EH (cell line): ENCODE measurements at places on chromosomes 1 and 21.

GRCh38 chr1:21647431-21648351 is 21.5 kb downstream of the RAP1GAP start:
- peak; percentile 81 for DNase-seq

GRCh38 chr1:19633106-19633505 is 11.0 kb upstream of the NBL1 start:
- no peak for DNase-seq

DNA sequence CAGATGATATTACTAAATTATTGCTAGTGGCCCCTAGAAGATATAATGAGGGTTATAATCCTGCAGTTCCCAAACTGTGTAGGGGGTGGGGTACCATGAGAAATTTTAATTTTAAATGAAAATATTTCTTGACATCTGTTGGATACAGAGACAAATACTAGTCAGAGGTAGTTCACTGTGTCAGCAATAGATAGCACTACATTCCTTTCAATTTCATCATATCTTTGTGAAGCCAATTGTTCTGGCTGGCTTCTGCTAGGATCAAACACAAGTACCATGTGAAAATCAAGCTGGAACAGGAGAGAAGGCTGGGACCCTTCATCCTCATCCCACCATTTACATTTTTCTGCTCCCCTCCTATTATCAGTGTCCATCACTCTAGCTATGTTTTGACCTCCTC is 208.1 kb downstream of the USH2A start:
- DNase-seq, result no peak

GRCh38 chr1:245019910-245020486 is 134.8 kb upstream of the KIF26B start:
- no peak for DNase-seq

- no peak for DNase-seq
Measured at GRCh38 chr1:98472878-98473277, 188.6 kb upstream of the SNX7 start.

GRCh38 chr1:76881762-76882161 is 14.5 kb downstream of the ST6GALNAC5 start:
- DNase-seq, result peak; percentile 48

DNA sequence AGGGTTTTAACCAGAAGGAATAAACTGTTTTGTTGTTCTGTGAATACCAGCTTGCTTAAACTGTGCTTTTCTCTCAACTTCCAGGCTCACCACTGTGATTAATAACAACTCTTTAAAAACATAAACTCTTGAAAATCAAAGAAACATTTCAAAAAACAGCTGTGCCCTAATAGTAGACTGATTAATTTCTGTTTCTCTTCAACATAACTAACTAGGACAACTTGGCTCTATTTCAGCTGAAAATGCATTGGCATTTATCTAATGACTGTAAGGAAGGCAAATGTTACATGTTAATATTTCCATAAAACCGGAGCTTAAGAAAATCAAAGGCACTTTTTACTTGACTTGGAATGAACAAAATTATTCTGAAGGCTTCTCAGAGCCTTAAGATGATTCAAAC is 656.1 kb upstream of the NEGR1 start:
- DNase-seq, result no peak

- DNase-seq, result peak; percentile 91
Measured at GRCh38 chr1:200317236-200317635, 92.6 kb downstream of the ZNF281 start.

DNA sequence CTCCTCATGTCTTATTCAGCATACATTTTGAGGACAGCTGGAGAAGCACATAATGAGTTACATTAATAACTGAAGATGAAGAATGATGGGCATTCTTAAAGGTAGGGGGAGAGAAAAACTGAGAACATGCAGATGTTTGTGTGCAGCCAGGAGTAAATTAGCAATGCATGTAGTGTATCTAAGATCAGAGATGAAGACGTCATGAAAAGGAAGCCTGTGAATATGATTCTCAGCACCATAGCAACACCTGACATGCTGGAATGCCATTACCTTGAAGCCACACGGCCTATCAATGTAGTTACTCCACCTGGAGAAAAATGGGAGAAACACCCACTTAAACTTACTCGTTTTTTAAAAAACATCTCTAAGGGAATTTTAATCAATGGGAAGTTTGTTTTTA is 607.1 kb downstream of the PTPRC start:
- DNase-seq, result no peak

DNA sequence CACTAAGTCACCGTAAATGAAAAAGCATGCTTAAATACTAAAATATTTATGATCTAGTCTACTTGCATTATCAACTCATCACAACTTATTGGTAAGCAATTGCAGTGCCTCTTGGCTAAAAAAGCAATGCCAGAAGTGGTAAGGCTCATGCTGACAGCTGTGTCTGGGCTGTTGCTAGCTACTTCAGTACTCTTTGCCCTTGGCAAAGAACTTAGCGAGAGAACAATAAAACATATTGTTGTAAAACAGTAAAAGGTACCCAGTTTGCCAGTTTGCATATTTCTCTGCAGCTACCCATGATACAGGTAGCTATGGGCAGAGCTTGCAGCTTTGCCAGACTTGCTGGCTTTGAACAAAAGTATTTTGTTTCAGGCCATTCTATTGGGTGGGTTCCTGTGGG is 73.1 kb downstream of the ATP6V1G3 start:
- no peak for DNase-seq

DNA sequence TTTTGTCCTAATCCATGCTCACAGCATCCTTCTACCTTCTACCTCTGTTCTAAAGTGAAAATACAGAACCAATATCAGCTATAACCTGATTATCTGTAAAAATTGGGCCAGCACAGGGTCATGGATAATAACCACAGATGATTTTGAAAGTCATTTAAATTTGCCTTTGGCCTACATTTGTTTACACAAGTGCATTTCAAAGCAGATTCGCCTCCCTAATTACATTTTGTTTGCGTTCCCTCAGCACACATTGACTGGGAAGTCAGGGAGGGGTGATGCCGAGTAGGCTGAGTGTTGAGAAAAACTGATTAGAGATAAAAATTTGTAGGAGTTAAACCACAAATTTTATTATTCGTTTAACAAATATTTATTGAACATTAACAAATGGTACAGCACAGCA is 19.2 kb upstream of the RGS8 start:
- DNase-seq, result no peak

DNA sequence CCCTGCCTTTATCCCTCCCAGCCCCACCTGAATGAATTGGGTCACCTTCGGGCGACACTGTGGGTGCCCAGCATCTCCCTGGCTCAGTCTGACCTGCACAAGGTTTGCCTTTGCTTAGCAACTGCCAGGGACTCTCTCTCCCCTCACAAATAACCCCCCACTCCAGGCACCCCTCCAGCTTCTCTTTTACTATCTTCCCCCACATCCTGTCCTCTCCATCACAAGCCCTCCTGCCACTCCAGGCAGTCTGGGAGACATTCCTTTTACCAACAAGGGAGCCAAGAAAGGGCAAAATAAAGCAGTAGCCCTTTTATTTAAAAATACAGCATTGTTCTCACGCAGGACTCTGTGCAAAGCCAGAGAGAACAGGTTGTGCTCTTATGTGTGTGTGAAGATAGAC is 23.9 kb downstream of the LGR6 start:
- DNase-seq, result no peak

GRCh38 chr1:2595261-2595811 is 8.8 kb downstream of the PRXL2B start:
- DNase-seq, result no peak

GRCh38 chr1:37424523-37424922 is 49.9 kb upstream of the ZC3H12A start:
- no peak for DNase-seq

- DNase-seq, result no peak
Measured at GRCh38 chr1:214086945-214087344, 99.2 kb downstream of the PROX1 start.

GRCh38 chr1:116253566-116254382 is 119.3 kb upstream of the ATP1A1 start:
- no peak for DNase-seq

GRCh38 chr1:173149887-173150286 is 57.2 kb downstream of the TNFSF4 start:
- peak; percentile 62 for DNase-seq

DNA sequence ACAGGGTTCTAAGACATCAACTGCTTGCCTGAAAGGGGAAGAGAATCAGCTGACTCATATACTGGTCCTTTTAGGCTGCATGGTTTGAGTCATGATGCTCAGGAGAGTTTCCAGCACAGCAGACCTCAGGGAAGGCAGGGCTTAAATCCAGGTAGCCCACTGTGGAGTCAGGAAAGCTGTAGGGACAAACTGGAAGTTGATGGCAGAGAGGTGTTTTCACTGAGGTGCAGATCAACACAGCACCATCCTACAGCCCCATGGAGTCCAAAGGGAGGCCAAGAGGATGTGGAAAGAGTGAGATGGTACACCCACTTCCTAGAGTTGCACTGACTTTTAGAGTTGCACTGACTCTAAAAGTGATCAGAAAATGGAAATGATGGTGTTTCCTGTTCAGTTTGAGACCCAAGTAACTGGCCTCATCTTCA is 252.4 kb upstream of the DUSP10 start:
- DNase-seq, result peak; percentile 53

DNA sequence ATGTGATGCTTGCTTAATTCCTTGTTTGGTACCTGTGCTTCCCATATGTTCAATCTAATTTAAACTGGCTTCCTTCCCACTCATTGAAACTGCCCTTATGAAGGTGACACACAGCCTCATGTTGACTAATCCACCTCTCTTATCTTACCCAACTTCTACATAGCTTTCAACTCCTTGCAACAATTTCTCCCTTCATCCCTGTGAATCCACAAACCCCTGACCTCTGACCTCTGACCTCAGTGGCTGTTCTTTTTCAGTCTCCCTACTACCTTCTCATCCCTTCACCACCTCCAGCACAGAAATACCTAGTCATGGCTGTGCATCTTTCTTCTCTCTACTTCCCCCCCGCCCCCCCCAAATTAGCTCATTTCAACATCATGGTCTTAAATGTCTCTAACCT is 144.5 kb downstream of the TTLL7 start:
- DNase-seq, result no peak

GRCh38 chr1:74415935-74416334 is 96.5 kb downstream of the LRRC53 start:
- no peak for DNase-seq

GRCh38 chr1:8423269-8423691 is 105.4 kb downstream of the SLC45A1 start:
- peak; percentile 46 for DNase-seq

DNA sequence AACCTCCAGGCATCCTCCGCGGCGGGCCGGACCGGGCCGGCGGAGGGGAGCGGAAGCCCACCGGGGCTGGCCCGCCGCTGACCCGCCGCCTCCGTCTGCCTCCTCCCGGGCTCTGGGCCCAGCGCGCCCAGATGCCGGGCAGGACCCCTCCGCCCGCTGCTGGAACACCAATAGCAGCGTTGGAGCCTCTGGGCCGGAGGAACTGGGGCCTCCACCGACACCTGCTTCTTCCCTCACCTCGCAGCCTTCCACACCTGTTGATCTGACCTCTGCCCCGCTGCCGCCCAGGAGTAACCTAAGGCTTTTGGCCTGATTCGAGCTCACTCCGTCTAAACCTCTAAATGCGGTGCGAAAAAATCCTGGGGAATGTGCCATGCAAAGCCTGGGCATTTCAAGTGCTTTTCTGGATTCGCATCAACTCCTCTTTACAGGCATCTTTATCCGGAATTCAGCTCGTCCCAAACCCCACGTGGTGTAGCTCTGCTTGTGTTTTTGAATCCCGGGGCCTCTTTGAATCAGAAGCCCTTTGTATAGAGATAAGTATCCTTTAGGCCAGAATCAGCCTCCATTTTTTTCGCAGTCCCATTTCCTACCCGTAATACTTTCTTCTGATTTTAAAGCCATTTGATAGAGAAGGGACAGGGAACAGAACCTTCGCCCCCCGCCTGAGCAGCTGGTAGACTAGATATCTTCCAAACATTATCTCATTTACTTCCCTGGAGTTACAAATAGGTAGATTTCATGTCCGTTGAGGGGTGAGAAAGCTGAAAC is 680 bp upstream of the CNN3 start:
- DNase-seq, result peak; percentile 66

DNA sequence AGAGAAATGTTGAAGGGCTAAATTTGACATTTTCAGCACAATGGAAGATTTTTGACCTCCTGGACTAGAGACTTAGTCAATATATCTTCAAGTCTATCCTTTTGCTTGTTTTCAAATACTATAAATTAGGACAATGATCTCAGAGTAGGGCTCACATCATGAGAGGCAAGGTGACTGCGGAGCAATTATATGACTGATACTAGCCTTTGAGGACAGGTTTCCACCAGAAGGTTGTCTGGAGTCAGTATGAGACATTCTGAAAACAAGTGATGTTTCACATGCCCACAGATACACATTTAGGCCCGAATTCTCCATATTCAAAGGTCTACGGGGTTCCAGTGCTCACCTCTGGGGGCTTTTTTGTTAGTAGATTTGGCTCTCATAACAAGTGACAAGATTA is 142.3 kb upstream of the SAMSN1 start:
- no peak for DNase-seq
